ENCODE measurements at places on chromosomes 1 and 21.

DNA sequence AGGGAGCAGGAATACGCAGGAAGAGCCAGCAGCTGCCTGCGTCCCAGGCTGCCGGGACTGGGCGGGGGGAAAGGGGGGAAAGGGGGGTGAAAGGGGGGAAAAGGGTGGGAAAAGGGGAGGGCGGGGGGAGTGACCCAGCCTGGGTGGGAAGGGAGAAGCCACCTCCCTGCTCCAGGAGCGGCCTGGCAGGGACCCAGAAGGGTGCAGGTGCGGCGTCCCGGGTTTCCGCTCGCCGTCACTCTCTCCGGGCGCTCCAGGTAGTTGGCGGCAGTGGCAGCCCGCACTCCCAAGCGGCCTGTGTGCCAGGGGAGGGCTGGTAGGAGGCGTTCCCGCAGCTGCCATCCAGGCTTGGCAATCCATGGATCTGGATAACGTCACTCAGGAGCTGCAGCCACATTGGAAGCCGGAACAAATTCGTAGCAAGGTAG, 141.0 kb upstream of the NGF start:
- no peak for DNase-seq

DNA sequence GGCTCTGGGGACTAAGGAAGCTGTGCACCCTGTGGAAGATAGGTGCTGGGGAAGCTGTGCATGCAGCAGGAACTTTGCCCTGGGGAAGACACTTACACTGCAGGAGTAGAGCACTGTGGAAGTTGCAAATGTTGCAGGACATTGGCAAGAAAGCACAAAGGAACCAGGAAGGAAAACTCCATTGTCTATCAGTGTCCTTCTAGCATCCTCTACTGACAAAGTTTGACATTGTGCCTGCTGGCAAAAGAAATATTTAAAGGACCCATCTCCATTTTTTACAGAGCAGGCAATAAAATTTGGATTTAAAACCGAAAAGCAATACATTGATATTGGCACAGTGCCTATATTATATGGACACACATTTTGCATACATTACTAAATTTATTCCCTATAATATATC, 394.1 kb downstream of the PBX1 start:
- no peak for DNase-seq

- DNase-seq = no peak
These were observed 5.0 kb upstream of the PPT1 start for GRCh38 chr1:40102038-40102437.

- no peak for DNase-seq
These were observed 74.9 kb downstream of the CAPZB start for GRCh38 chr1:19410393-19410792.

- DNase-seq = no peak
These were observed 93.8 kb upstream of the ETV3 start for GRCh38 chr1:157231846-157232525.

DNA sequence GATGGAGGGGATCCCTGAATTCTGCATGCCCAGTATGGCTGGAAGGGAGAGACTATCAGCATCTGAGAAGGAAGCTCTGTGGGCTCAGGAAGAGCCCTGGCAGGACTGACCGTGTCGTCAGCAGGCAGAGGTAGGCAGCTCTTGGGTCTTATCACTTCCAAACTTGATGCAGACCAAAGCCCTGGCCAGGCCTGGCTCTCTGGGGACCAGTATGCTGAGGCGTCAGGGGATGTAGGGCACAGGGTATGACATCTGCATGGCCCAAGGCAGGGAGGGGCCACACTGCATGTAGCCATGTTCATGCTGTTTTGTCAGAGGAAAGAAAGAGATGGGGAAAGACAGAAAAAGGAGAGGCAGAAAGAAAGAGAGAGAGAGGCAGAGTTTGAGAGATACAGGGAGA, 6.3 kb downstream of the FGR start:
- DNase-seq = no peak

- DNase-seq = no peak
These were observed 201.5 kb downstream of the NTNG1 start for GRCh38 chr1:107342316-107342715.

DNA sequence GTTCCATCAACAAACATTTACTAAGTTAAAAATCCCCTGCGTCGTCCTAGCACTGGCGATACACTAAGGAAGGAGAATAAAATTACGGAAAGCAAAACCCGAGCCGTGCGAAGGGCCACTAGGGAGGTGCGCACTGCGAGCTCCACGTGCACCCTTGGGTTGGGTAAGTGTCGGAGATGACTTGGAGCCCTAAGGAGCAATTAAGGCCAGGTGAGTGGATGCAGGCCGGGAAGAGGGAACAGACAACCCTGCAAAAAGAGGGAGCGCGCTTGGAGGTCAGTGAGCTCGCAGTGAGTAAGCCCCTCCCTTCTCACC, 704 bp downstream of the WDR4 start:
- no peak for DNase-seq

- DNase-seq = peak; percentile 85
These were observed 20.9 kb upstream of the VPS13D start for GRCh38 chr1:12208764-12209494.

Measured in effector CD4-positive, alpha-beta T cell (primary cell).